Kidney epithelial cell (primary cell): ENCODE measurements at places on chromosomes 6 and 20. TPM values are rescaled to one million over a fixed set of nuclear protein-coding genes. Genes with fewer than 3 reads are reported as not detected.

GRCh38 chr6:19866173-19866984 lies 29.2 kb downstream of the ID4 start:
- DNase-seq, result no peak

- DNase-seq, result no peak
These were observed 20.2 kb downstream of the SENP6 start for GRCh38 chr6:75621846-75622245.

DNA sequence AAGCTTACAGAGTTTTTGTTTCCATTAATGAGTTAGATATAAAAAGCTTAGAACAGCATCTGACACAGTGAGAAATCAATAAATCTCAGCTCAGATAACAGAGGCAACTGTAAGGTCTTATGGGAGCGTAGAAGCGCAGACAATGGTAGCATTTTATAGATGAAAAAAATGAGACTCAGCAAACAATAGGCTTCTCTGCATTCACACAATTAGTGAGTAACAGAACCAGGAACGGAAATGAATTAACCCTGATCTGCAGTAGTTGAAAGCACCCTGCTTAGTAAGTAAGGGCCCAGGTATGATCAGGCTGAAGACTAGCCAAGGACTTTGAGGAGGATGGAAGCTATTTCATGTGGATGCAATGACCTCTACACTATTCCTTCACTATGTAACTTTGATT lies 147.2 kb upstream of the EYA4 start:
- no peak for DNase-seq

DNA sequence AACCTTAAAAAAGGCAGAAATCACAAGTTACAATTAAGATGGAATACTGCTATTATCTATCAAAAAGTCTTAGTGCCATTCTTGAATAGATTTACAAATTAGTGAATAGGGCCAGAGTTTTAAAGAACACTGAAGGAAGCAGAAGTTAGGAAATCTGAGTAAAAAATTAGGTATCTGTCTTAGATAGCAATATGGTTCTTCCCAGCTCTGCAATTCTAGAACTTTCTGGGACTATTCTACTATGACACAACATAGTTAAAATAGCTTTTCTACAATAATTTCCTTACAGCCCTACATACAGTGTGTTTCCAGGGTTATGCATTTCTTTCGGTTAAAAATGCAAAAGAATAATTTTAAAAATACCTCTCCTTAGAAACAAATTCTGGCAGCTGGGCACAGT lies 18.2 kb downstream of the IFNGR1 start:
- no peak for DNase-seq

DNA sequence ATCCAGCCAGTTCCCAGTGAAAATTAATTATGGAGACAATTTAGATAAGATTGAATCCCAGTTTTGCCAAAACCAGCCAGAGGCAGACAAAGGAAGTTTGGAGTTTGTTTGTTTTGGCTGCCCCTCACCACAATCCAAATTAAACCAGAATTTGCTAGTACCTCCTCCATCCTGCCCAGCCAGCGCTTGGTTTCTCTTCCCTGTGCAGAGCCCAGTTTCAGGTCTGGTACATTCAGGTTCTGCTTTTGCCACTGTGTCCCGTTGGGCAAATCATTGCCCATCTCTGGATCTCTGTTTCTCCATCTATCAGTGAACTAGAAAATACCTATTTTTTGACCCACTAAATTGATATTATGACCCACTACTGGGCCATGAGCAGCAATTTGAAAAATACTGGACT lies 26.4 kb downstream of the FOXP4 start:
- DNase-seq, result no peak

GRCh38 chr6:40543146-40543545 lies 44.0 kb downstream of the LRFN2 start:
- DNase-seq, result no peak

Gene MUC22
- total RNA-seq, result not detected in 2 replicates
